ENCODE measurements at places on chromosomes 13 and 19.

DNA sequence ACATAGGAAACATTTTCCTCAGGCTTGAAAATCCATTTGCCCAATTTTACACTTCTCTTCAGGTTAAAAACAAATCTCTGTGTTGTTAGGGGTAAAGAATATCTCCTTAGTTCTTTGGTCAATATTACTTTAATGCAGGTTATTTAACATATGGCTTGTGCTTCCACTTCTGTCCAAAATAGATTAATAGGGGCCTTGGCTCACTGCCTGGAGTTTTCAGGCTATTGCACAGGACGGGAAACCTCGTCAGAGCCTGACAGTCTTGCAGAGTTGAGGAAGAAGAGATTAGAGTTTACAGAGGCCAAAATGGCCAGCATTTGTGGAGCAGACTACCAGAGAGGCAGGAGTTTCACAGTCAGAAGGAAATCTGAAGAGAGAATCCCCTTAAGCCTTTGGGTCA is 863.9 kb upstream of the GPC6 start:
- DNase-seq, result no peak

- peak; percentile 72 for DNase-seq
These were observed 967 bp upstream of the TPT1 start for GRCh38 chr13:45341799-45342500.

DNA sequence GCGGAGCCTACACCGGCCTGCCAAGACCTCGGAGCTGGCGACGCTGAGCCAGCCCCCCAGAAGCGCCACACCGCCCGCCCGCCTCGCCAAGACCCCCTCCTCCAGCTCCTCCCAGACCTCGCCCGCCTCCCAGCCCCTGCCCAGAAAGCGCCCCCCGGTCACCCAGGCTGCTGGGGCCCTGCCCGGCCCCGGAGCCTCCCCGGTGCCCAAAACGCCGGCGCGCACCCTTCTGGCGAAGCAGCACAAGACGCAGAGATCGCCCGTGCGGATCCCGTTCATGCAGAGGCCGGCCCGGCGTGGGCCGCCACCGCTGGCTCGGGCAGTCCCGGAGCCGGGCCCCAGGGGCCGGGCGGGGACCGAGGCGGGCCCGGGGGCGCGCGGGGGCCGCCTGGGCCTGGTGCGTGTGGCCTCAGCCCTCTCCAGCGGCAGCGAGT is 10.2 kb downstream of the C19orf25 start:
- peak; percentile 51 for DNase-seq

DNA sequence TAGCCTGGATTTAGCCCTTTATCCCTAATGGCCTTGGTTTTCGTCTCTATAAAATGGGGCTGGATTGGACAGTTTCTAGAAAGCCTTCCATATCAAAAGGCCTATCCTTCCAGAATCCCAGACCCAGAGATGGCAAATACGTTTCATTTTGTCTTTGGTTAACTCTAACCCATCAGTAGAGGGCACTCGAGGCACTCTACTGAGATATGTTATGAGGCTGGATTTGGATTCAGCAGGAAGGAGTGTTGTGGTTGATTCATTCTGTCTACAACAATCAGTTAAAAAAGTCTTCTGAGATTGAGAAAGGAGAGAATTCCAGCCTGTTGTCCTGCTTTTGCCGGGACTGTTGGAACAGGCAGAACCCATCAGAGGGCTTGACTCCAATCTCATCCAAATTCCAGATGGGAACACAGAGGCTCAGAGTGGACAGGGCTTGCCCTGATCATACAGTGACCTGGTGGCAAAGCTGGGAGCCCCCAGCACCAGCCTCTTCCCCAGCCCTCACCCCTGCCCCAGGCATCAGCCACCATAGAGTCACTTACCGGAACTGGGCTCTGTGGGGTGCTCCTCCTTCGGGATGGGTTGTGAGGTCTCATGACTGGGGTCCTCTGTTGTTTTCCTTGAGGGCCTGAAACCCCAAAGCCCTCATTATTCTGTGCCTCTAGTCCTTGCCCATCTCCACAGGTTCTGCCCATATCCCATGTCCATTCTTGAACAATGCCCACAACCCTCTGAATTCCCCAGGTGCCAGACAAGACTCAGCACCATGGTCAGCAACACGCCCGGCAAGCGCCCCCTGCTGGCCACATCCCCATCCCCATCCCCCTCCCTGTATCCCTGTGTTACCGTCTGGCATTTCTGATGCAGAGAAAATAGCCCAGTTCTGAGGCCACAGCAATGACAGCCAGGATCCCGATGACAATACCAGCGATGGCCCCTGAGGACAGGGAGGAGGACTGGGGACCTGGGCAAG is 12.3 kb upstream of the ZNF180 start:
- DNase-seq, result peak; percentile 70

DNA sequence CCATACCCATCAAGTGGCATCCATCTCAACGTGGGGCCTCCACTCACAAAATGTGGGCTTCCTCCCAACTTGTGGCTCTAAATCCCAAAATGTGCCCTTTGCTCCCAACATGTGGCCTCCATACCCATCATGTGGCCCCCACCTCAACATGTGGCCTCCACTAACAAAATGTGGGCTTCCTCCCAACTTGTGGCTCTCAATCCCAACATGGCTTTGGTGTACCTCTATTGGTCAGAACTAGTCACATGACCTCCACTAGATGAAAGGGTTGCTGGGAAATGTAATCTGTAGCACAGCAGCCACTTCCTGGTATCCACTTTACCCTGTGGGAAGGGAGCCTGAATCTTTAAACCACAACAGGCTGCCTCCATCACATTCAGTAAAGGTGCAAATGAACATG is 10.1 kb upstream of the ACER1 start:
- DNase-seq, result no peak

DNA sequence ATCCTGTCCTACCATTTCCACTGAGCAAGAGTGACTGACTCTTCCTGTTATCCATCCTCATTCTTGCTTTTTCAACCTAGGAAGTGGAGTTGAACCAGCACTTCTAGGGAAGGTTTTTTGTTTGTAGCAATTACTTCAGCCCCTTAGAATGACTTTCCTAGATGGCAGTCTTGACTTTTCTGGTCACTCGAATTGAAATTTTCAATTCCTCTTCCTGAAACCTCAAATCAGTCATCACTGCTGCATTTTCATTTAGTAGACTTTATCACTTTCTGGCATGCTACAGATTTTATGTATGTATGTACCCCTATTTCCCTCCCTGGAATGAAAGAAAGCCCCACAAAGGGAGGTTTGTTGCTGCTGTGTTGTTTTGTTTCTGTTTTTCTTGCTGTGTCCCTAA is 915.9 kb downstream of the PCDH17 start:
- no peak for DNase-seq

DNA sequence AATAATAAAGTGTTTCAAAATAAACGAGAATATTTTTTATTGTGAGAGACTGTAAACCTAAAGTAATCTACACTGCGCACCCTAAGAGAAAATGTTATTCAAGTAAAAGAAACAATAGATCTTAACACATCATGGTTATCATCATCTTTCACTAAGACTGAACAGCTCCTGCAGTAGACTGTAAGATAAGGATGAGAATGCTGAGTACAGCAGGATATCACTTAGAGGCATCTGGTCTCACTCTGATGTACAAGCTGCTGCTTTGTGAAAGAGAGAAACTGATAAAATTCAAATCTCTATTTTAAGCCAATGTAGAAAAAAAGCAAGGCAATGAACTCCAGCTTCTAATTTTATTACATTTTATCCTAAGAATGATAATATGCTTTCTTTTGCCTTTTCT is 261.7 kb upstream of the HTR2A start:
- DNase-seq, result no peak

DNA sequence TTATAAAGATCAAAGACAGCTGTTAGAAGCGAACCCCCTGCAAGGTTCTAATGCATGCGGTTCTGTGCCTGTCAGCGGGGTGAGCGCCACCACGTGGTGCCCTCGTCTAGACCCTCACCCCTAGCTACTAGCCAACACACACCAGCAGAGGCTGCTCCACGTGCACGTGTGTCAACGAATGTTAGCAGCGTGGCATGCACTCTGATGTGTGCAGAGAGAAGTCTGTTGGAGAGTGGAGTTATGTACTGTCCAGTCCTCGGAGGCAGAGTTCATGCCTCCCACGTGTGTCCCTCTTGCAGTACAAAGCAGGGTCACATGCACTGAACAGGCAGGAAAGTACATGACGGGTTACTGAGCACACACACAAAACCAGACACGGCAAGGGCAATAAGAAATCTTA is 75.0 kb upstream of the SLC15A1 start:
- DNase-seq, result no peak

- DNase-seq, result no peak
These were observed 58.0 kb upstream of the IRS2 start for GRCh38 chr13:109844396-109844795.

DNA sequence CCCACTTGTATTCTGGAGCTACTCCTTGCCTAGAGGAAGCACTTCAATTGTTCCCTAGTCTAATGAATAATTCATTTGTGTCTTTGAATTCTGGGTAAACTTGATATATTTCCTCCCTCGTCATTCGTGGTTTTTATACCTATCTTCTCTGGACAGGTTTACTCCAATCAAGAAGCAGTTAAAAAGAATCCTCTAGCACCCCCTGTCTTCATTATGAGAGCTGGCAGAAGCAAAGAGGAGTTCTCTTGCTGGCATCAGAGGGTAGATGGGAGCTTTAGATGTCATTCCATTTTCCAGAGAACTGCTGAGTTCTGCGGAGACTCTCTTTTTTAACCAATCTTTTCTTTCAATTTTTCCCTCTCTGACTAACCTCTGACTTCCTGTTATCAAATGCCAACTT is 627.7 kb downstream of the FGF9 start:
- no peak for DNase-seq

DNA sequence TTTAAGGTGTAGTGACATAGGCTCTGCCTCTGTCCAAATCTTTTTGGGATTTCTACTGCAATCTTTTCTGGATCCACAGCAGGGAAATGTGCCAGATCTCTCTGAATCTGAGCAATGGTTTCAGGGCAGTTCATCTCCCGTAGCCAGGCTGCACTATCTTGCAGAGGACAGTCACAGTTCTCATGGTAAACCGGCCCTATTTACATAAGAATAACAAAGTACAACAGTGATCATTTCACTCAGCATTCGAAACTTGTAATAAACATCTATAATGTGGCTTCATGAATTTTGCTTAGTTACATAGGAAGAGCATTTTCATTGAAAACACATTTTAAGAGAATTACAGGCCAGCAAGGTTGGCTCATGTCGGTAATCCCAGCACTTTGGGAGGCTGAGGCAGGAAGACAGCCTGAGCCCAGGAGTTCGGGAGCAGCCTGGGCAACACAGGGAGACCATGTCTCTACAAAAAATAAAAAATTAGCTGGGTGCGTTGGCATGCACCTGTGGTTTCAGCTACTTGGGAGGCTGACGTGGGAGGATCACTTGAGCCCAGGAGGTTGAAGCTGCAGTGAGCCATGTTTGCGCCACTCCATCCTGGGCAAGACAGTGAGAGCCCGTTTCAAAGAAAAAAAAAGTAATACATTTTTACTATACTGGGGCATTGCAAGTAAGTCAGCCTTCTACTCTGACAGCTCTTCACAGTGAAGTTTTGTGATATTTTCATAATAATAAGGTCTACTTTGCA is 5.0 kb downstream of the POGLUT2 start:
- DNase-seq, result no peak

GRCh38 chr13:76825430-76825829 is 60.8 kb downstream of the KCTD12 start:
- no peak for DNase-seq

DNA sequence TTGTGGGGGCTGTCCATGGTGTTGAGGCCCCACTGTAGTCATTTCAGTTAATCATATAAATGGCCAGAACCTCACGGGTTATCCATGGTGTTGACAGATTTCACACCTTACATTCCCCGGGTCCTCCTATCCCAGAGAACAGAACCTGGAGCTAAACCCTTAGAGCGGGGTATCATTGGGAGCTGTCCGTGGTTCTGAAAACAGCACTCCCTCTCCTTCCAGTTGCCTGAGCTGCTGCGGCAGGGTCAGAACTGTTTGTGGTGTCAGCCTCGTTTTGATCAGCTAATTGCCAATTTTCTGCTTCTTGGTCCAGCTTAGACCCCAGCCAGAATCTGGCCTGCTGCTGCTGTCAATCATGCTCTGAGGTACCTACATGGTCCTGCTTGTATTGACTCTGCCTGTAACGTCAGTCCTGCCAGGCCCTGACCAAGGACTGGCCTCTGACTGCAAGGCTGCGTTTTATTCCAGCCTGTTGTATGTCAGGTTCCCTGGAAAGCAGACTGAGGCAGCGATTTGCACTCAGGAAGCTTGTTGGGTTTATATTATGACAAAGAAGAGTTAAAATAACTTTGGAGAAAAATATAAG is 55.8 kb upstream of the KCTD15 start:
- DNase-seq, result no peak

GRCh38 chr13:27455331-27455855 is 5.0 kb upstream of the MTIF3 start:
- peak; percentile 8 for DNase-seq

DNA sequence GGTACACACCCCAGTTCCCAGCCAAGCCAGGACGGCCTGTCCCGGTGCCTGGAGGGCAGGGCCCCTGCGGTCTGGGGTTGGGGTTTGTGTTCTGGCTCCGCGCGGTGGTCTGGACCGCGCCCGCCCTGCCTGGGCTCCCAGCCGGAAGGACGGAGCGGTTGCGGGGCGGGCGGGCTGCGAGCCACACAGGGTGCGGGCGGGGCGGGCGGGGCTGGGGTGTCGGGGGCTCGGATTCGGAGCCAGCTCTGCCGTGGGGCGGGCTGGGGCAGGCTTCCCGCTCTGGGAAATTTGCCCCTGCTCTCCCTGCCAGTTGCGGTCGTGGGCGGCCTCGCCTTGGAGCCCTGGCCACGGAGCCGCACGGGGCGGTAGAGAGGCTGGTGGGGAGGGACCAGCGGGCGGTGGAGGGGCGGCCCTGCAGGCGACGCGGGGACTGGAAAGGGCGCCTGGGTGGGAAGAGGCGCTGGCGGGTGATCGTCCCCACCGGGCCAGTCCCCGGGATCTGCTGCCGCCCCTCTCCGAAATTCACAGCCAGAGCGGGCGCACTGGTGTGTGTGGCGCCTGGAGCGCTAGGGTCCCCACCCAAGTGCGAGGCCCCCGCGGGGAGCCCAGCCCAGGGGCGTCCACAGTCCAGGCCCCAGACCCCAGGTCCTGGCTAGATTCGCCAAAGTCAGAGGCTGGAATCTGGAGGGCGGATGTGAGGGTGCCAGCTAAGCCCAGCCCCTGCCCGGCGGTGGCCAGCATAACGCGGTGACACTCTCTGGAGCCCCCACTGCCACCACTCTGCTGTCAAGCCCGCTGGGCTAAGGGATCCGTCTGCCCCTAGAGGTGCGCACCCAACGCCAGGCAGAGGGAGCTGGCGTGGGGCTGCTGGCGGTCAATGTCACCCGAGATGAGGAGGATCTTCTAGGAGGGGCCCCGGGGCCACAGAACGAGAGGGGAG is 11.0 kb upstream of the ZNF492 start:
- DNase-seq, result no peak

GRCh38 chr13:45658586-45659235 is 43.2 kb upstream of the ERICH6B start:
- DNase-seq, result no peak

- peak; percentile 60 for DNase-seq
These were observed 755 bp upstream of the RAB3A start for GRCh38 chr19:18204394-18205199.

- DNase-seq, result peak; percentile 32
These were observed at the start of gene FOXA3 for GRCh38 chr19:45863840-45864628. Gene FOXA3 (plus strand): TSS chr19:45864326. CDS start chr19:45864457, 131 bp downstream.
